ENCODE measurements at places on chromosomes 6 and 20.

DNA sequence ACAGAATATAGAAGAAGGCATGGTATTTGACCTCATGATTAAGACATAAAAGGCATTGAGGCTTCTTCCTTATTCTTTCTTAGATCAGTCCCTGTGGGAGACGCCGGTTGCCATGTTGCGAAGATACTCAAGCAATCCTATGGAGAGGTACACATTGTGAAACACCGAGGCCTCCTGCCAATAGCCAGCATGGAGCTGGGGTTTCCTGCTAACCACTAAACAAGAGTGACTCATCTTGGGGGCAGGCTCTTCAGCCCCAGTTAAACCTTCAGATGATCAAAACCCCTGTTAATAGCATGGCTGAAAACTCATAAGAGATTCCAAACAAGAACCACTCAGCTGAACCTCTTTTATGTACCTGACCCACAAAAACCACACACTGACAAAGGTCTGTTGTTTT is 478.8 kb downstream of the CD83 start:
- DNase-seq: no peak

DNA sequence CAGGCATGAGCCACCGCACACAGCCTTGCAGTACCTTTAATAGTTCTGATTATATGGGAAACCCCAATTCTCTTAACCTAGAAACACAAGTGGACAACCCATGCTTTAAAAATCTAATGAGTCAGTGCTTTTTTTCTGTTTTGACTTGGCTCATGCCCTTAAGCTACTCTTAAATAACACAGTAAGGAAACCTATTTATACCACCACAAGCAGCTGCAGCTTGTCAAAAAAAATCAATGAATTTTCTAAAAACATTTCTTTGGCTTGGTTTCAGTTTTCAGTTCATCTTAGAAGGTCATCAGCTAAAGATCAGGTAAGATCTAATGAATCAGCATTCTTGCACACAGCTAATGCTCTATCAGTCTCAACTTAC is 124.1 kb upstream of the DST start:
- no peak for DNase-seq

DNA sequence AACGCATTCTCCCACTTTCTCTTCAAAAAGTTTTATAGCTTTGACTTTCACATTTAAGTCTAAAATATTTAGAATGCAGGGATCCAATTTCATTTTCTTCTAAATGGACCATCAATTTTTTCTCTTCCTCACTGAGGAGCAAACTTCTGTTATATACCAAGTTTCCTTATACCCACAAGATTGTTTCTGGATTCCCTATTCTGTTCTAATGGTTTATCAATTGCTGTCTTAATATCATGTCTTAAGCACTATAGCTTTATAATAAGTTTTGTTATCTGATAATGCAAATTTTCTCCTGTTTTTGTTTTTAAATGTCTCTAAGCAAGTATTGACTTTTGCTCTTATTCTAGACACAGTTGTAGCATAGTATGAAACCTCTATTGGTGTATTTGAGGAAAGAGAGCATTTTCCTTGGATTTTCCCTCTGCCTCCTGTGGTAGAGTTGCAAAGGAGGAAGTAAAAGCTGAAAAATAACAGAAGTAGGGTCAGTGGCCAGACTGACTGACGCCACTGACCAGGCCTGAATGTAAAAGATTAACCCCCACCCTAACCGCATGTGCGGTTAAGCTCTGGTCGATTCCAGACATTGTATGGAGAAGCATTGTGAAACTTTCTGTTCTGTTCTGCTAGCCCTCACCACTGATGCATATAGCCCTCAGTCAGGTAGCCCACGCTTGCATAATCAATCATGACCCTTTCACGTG is 40.3 kb downstream of the GPX5 start:
- DNase-seq: no peak

DNA sequence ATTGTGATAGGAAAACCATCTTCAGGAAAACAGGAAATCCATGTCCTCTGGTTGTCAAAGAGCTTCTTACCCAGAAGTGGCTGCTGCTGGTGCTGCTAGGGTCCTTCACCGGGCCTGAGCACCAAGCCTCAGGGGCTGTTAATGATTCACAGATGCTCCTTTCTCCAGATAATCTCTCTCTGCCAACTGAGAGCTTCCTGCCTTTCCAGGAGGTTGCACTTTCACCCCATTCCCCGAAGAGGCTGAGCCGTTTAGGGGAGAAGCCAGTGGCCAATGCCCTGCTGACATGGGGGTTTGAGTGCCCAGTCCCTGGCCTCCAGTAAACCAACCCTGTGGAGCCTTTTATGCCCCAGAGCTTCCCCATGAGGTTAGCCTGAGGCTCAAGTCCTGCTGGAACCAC is 122.4 kb downstream of the CBLN4 start:
- no peak for DNase-seq

DNA sequence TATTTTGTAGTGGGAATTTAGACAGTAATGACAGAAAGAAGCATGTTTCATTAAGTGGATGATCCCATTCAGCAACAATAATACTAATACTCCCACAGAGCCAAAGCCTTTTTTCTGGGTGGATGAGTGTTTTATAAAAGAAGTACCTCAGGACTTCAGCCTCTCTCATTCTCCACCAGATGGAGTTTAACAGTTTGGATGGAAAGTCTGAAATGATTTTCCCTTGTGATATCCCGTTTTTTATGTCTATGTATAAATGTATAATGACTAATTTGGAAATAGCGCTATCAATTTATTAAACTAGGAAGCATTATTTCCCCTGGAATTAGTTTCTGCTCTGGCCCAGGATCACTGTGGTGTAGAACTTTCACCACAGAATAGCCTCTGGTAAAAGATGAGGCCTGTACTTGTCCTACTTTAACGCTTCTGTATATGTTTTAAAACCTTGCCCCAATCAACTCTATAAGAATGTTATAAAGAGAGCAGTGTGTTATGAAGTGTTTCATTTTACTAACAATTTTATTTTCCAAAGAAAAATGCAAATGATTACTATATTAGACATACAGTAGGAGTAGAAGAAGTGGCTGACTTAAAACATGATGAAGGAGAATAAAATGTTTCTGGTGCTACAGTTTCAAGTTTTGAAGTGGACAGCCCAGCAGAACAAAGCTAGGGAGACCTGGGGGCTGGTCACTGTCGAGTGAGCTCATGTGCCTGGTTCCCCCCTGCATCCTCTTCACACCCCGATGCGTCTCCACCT is 135.6 kb downstream of the HIVEP1 start:
- no peak for DNase-seq

- no peak for DNase-seq
These were observed 181.9 kb upstream of the KCNG1 start for GRCh38 chr20:51204794-51205193.

GRCh38 chr6:107655864-107656263 is 165.9 kb downstream of the SOBP start:
- DNase-seq: no peak

- no peak for DNase-seq
These were observed 40.9 kb downstream of the PTPRA start for GRCh38 chr20:2914160-2914559.

GRCh38 chr6:144583614-144583954 is 298.4 kb downstream of the UTRN start:
- no peak for DNase-seq

- DNase-seq: no peak
These were observed 123.5 kb downstream of the TCP11 start for GRCh38 chr6:35017411-35018181.

GRCh38 chr6:37313723-37314486 is 39.9 kb upstream of the RNF8 start:
- no peak for DNase-seq

DNA sequence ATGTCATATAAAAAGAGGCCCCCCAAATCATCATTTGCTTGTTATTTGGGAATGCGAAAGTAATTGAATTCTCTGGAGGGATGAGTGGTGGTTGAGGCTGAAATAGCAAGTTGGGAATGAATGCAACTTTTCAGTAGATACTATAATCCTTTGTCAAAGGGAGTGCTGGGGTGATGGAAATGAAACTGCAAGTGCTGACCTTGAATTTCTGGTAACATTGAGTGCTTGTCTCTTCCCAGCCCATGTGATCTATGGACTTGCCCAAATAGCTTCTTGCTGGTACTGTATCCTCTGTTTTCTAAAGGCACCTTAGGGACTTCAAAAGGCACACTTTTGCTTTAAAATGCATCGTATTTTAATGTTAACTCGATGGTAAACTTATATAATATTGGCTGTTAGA is 14.8 kb downstream of the PAQR8 start:
- DNase-seq: no peak

GRCh38 chr6:166512567-166512966 is 73.9 kb downstream of the RAMACL start:
- no peak for DNase-seq

DNA sequence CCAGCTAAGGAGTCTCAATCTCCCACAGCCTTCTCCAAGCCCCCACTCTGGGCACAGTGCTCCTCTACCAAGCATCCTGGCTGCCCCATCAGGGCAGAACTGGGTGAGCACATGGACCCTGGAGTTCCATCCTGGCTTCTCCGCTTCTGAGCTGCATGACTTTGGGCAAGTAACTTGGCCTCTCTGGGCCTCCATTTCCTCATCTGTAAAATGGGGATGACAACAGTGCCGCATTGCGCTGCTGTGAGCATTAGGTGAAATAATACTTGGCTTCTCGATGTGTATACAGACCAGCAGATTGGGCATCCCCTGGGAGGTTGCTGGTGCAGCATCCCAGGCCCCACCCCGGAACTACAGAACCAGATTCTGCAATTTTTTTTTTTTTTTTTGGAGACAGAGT is 8.3 kb upstream of the RIPOR3 start:
- DNase-seq: no peak

DNA sequence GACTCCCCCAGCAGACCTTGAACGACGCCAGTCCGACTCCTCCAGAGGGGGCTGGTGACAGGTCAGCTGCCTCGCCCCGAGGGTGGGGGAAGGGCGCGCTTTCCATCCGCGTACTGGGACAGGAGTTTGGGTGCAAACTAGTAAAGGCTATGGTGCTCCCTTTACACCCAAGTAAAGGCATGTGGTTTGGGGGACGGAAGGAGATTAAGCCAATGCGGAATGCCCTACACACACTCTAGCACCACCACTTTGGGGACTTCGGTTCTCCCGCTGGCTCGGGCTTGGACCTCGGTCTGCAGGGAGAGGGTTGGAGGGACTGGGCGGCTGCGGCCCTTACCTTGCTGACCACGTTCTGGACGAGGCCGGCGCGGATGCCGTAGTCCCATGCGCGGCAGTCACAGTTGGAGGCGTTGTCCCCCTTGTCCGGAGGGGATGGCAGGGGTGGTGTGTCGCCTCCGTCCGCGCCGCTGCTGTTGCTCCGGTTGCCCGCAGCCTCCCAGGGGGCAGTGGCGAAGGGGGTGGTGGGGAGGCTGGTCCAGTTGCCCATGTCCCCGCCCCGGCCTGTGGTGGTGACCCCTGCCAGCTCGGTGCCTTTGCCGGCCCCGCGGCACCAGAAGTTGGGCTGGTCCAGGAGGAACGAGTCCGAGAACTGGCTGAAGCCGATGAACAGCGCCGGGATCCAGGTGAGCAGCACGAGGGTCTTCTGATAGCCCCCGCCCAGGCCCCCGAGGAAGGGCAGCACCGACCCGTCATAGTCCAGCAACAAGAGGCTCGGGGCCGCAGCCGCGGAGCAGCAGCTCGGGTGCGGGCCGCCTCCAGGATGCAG is 1.1 kb downstream of the SLC22A23 start:
- DNase-seq: no peak

DNA sequence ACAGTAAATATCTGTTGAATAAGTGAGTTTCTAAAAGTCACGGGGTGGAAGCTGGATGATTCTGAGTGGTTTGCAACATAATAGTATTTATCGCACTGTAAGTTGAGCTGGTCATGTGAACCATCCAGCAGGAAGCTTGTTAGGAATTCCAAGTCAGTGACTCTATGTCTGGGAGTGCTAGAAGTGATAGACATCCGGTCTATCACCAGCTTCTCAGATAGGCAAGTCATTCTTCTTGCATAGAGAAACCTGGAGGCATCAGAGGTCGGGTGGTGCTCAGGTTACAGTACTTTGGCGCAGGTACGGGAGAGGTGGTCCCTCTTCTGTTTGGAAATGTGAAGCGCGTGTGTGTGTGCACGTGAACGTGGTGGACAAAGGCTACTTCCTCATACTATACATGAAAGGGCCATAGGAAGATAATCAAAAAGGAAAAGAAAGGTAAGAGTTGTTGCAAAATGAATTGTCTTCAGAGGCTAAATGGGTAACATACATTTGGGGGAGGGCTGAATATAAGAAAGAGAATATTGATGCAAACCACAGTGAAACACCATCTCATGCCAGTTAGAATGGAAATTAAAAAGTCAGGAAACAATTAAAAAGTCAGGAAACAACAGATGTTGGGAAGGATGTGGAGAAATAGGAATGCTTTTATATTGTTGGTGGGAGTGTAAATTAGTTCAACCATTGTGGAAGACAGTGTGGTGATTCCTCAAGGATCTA is 299.3 kb upstream of the ZFP64 start:
- no peak for DNase-seq

DNA sequence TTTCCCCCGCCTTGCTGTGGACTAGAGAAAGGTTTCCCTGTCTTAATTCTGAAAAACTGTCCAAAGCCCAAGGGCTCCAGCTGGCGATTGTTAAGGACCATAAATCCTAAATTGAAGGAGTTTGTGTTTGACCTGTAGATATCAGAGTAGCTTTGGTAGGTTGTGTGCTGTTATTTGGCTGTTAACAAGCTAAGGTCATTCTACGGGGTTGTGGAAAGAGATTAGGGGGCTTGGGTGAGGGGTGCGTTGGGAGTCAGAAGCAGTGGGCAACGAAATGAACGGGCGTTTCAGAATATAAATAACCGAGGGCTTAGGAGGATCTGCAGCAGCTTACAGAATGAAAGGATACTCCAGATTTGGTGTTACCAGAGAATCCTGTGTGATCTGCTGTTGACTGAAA is 32.6 kb upstream of the BTN3A2 start:
- DNase-seq: no peak
